Mesenteric fat pad (tissue), 1 donor: ENCODE measurements at places on chromosomes 2 and 18.

DNA sequence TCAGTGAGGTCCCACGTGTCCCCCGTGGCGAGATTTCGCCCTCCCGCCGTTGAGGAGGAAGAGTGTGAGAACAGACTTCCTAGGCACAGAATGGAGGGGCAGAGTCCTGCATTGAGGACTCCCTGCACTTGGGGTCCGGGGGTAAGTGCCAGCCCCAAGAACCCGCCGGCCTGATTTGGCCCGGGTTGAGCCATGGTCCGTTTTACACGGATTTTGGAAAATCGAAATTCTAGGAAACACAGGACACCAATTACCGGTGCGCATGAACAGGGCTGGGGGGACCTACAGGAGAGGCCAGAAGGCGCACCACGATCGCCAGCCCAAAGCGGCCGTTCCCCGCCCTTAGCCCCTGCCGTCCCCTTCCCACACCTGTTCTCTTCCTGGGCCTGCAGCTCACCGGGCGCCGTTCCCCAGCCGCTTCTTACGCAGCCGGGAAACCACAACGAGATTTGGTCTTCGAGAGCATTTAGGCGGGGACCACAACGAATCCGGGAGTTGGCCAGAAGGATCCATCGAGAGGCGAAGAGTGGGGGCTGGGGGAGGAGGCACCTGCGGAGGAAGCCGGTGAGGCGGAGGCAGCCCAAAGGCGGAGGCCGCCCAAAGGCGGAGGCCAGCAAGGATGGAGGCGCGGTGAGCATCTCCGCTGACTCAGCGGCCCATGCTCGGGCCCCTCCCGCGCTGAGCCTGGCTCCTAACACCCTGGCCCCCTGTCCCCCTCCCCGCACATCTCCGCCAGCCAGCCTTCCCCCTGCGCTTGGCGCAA lies 464 bp upstream of the TLX2 start:
- DNase-seq: no peak

DNA sequence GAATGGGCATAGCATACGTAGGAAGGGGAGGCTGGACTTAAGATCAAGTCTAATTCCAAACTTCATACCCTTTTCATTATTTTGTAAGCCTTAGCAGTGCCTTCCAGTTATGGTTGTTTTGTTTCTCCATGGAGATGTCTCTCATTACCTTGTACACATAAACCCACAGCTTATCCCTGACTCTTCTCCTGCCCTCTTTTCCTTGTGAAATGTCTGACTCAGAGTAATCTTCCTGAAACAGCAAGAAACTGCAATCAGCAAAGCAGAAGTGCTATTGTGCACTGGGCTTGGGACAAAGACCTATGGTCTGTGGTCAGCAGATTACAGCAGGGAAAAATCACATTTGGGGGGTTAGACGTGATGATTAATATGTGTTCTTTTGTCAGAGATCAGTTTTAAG lies 176.7 kb downstream of the IKZF2 start:
- no peak for DNase-seq

DNA sequence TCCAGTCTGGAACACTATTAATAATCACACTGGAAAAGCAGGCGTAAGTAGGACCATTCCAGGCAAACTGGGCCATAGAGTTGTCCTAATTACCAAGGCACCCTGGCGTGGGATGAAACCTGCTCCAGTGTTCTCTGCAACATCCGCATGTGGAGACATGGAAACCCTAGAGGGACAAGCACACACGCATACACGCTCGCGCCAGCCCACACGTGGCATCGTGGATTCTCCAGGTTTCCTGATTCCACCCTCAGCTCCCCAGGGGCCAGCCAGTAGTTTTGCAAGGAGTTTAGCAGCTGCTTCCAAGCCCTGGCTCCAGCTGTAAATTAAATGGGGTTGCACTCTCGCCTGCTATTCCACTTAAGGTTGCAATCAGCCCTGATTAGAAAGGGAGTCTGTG lies 127.7 kb downstream of the DYSF start:
- no peak for DNase-seq

GRCh38 chr2:88615822-88616221 lies 11.4 kb downstream of the EIF2AK3 start:
- no peak for DNase-seq

GRCh38 chr2:117859532-117859911 lies 45.0 kb downstream of the DDX18 start:
- no peak for DNase-seq

- DNase-seq: no peak
Observed at GRCh38 chr2:191783416-191783815, 63.5 kb downstream of the CAVIN2 start.

DNA sequence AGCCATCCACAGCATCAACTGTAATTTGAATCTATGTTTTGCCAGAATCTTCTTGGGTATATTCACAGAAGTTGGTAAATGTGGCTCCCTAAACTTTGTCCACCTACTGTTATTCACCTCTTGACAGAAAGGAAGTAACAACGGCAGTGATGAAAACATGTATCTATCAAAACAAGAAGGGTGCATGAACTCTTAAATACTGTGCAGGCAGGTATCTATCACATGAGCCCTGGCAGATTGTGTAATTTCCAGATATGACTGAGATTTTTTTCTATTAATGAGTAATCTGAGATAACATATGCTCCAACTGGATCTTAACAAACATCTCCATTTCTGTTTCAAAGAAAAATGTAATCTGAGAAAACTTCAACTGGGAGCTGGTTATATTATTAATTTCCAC lies 36.6 kb downstream of the SFT2D3 start:
- DNase-seq: no peak

DNA sequence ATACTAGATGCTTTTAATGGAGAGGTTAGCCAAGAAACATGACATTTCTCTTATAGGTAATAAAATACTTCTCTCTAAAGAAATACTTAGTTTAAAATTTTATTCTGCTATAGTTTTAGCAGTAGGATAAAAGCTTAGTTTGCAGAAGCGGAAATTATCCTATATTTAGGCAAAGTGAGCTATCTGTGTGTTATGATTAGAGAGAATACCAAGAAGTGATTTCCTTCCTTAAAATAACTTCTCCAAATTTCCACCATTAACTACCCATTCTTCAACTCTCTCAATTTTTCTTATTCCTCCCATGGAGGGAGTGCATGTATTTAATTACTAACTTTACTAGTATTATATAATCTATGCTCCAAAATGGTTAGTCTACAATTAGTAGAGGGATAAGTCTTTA lies 15.8 kb upstream of the IL1RL1 start:
- no peak for DNase-seq

GRCh38 chr2:186484062-186484735 lies 1.9 kb upstream of the ZC3H15 start:
- DNase-seq: no peak

DNA sequence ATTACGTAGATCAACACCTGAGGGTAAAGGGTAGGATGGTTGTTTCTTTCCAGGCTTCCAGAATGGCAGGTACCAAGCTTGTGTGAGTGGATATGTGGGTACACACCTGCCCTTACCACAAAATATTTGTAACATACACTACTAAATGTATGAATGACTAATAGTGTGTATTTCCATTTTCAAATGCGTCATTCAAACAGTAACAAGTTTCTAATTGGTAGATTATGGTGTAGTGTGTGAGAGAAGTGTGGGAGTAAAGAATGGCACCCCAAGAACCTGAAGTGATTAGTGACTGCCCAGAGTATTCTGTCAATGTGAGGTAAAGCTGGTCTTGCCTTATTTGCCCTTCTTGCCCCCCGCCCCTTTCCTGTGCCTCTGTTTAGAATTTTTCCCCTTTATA lies 21.1 kb downstream of the AGPS start:
- DNase-seq: no peak

DNA sequence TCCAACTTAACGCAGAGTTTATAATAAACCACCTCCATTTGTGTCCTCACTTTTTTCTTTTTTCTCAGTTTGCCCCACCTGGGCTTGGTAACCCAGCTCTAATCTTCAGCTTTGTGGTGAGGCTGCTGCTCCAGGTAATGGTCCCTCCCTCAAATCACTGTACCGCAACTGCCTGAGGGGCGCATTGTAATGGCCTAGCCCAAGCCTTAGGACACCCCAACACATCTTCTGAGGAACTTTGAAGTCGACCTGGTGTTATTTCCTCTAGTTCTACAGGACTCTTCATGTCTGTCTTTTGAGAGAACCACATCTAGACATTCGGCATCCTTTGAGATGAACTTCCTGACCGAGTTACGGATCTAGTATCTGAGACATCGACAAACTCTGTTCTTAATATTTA lies 99.7 kb downstream of the PLEKHM3 start:
- DNase-seq: no peak

DNA sequence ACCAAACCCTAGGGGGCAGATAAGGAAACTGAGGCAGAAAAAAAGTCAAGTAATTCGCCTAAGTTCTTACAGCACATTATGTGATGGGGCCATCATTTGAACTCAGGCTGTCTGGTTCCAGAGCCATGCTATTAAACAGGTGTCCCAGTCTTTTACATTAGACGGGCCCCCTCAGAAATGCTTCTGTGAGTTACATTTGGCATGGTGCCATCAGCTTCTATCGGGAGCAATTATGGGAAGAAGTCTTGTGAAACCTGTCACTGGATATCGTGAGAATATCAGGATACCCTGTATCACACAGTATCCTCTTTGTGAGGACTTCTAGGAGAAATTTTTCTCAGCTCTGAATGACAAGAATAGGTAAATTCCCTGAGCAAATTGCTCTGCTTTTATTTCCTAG lies 143.7 kb upstream of the NOSTRIN start:
- DNase-seq: no peak

GRCh38 chr2:10392951-10393639 lies 55.0 kb downstream of the ODC1 start:
- no peak for DNase-seq

DNA sequence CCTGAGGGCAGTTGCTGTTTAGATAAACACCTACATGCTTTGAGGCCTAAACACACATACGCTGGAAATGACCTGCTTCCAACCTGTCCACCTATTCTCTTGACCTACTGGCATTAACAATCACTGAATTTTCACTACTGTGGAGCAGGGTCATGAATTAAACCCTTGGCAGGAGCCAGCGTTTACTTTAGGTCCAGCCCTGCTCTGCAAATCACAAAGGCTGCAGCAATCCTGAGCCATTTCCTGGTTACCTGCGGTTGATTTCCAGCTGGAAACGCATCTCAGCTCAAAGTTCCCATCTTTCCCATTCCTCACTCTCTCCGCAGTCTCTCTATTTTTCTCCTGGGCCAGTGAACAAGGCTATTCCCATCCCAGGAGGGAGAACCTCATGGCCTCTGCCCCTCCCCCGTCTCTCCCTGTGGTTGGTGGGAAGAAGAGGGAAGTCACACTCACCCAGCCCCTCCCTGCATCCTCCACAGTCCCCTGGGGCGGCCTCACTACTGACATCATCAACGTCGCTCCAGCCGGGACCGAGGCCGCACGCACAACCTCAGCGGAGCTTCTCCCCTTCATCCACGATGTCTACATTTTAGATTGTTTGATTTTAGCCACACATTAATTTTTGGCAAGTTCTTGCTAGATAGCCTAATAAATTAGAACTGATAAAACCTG lies 84.5 kb upstream of the SNTG2 start:
- peak; percentile 72 for DNase-seq

- DNase-seq: no peak
Observed at GRCh38 chr2:29259221-29259620, 144.0 kb downstream of the CLIP4 start.

- DNase-seq: no peak
Observed at GRCh38 chr2:179595284-179595683, 266.1 kb downstream of the ZNF385B start.

DNA sequence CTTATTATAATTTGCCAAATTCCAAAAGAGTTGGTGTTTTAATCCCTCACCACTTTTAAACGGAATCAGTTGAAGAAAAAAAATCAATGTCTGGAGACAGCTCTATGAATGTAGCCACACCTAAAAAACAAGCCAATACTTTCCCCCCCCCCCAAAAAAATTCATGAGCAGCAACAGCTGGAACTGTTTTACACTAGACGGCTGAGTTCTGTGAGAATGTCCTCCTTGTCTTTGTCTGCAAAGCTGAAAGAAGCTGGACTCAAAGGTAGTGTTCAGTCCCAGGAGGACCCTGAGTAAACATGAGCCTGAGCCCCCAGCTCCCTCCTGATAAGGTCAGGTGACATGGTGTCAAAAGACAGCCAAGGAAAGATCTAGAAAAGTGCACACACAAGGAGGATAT lies 68.2 kb downstream of the ZNF521 start:
- DNase-seq: no peak

DNA sequence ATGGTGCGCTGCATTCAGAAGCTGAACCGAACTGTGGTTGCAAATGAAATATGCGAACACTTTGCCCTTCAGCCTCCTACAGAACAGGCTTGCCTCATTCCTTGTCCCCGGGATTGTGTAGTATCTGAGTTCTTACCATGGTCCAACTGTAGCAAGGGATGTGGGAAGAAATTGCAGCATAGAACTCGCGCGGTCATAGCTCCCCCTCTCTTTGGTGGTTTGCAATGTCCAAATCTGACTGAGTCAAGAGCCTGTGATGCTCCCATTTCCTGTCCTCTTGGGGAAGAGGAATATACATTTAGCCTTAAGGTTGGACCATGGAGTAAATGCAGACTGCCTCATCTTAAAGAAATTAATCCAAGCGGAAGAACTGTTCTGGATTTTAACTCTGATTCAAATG lies 291.4 kb downstream of the THSD7B start:
- no peak for DNase-seq

DNA sequence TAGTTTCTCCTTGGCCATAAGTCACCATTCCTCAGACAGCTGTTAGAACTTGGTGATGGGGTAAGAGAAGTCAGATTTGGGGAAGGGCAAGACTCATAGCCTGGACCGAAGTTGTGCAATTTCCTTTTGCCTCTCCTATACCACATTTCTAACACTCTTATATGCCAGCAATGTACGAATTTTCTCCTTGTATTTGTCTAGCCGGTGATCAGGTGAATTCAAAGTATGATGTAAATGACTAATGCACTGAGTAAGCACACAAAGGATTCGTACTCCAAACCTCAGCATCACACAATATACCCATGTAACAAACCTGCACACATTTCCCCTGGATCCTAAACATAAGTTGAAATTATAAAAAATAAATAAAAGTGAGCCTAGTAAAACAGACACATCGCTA lies 1143.5 kb upstream of the CELF4 start:
- no peak for DNase-seq

- DNase-seq: no peak
Observed at GRCh38 chr18:44944461-44944860, 263.8 kb downstream of the SETBP1 start.

- no peak for DNase-seq
Observed at GRCh38 chr2:10080536-10081304, 509 bp upstream of the CYS1 start.

DNA sequence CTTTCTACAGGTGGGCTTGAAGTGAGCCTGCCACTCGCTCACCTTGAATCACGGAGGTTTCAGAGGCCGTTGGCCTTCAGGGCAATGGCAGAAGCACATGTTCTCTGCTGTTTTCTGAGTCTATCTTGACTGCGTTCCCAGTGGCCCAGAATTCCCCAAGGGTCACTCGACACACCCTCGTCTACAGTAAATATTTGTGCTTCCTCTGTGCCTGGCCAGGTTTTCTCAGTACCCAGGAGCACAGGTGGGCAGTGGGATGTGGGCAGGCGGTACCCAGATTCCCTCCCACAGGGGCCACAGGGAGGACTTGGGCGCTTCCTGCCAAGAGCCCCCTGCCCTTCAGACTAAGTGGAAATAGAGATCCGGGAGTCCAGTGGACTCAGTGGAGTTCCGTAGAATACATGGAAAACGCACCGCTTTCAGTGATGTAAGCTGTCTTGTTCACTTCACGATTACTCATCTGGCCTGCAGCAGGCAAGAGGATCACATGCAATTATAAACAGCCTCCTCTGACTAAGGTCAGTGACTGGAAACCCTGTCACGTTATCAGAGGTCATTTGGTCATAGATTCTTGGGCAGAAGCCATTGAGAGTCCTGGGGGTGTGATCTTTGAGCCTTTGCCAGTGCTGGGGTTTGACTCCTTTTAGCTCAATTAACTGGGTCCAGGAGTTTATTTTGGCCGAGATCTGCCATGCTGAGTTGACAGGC lies 179.8 kb downstream of the NEDD4L start:
- no peak for DNase-seq
